ENCODE measurements at places on chromosomes 12 and 14.

DNA sequence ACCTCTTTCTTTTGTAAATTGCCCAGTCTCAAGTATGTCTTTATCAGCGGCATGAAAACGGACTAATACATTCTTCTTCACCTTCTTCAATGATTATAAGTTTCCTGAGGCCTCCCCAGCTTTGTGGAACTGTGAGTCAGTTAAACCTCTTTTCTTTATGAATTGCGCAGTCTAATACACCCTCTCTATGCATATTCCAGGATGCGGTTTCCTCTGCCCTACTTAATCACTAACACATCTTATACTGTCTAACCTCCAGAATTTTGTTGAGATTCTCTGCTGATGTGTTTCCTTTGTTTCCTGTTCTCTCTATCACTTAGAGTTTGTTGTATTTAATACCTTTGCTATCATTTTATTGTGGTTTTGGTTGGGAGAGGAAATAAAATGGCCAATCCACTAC lies 145.4 kb downstream of the AEBP2 start:
- no peak for DNase-seq

DNA sequence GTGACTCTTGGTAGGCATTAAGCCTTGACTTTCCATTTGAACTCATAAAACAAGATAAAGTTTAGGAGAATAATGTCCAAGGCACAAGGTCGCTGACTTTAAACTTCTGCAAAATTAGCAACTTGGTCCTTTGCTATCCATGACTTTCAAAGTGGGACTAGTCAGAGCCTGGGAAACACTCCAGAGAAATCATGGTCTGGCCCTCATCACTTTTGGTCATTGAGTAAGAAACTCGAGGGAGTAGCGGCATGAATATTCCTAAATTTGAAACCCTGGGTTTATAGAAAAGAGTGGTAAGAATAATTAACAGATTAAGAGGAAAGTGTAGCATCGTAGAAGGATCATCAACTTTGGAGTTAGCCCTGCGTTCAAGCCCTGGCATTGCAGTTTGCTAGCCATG lies 16.9 kb upstream of the APPL2 start:
- no peak for DNase-seq

DNA sequence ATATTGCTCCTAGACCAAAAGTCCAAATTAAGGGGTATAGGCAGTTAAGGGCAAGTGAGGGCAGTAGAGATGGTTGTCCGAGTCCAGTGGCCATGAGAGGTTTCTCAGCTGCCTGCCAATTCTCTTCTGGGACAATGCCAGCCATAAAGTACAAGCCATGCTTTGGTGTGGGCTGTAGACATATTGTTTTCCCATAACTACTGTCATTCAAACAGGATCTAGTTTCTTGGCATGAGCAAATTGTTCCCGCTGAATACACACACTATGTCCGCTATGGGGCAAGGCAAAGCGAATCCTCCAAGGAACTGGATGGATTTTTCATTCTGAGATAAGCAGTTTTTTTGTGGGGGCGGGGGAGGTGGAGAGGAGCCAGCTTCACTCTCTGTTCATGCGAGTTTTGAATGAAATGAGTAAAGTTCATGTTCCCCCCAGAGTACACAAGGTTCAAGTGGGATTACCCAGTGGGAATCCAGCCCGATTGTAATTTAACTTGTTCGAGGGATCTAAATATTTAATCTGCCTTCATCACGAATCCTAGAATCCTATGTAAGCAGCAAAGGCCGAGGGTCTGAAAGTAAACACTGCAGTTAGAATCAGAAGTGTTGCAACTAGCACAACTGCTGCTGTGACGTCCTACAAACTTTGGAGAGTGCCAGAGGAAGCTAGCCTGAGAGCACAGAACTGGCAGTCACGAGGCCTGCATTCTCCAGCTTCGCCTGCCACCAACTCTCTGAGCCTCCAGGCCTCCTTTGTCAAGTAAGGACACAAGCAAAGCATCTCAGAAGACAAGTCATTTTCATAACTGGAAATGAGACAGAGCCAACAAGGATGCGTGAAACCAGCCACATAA lies 137.0 kb downstream of the CRADD start:
- DNase-seq = no peak

- DNase-seq = no peak
These were observed 210.9 kb downstream of the ERC1 start for GRCh38 chr12:1201886-1202285.

- no peak for DNase-seq
These were observed 15.3 kb downstream of the VPS37B start for GRCh38 chr12:122880668-122881067.

- DNase-seq = peak; percentile 68
These were observed 14.0 kb upstream of the RACGAP1 start for GRCh38 chr12:50039151-50039835.

DNA sequence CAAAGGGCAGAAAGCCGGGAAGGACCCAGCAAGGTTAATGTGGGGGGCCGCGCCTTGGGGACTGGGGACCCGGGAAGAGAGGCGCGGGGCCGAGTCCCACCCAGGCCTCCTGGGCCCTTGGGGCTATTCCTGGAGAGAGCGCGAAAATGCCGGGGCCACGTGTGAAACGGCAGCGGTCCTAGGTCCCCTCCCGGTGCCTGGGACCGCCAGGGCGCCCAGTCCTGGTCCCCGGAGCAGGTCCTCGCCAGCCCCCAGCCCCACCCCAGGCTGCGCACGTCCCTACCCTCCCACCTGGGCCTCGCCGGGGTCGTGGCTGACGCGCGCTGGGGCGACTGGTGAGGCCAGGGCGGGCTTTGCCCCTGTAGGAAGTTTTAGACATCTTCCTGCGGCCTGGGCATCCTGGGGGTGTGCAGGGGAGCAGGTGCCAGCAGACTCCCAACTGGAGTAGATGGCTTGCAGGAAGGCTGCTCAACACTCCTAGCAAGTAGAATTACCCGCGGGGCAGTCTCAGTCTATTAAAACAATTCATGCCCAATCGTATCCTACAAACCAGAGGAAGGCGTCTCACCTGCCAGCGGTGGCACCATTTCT lies 708 bp downstream of the FAR2 start:
- DNase-seq = no peak

GRCh38 chr12:113500782-113501311 lies 29.2 kb upstream of the LHX5 start:
- no peak for DNase-seq

- no peak for DNase-seq
These were observed 387.8 kb downstream of the SOX5 start for GRCh38 chr12:23561364-23562345.

GRCh38 chr12:93540466-93540865 lies 32.0 kb upstream of the SOCS2 start:
- DNase-seq = no peak

DNA sequence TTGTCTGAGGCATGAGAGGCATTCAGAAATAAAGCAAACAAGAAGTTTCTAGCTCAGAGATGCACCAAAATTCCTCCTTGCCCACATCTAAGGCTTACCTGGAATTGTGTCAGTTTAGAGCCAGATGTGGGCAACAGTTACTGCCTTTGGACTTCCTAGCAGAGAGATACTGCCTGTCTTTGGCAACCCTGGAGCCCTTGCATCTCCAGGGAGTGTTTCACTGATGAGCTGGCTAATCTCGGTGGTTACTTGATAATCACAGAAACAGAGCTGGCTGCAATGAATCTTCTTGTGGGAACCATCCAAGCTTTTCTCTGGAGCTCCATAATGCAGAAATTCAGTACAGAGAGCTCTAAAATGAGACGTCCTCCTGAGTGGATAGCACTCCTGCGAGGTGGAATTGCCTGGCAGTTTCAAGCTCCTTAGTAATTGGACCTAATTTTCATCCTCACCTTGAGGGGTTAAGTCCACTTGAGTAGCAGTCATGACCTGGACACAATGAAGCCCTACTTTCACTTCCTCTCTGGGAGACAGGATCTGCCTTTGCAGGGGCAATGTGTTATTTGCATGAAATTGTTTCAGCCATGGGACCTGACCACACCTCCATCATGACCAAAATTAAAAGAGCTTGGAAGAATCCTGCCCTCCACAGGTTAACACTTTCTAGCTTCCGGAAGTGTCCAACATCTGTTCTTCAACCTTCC lies 108.8 kb upstream of the ARHGAP5 start:
- no peak for DNase-seq

DNA sequence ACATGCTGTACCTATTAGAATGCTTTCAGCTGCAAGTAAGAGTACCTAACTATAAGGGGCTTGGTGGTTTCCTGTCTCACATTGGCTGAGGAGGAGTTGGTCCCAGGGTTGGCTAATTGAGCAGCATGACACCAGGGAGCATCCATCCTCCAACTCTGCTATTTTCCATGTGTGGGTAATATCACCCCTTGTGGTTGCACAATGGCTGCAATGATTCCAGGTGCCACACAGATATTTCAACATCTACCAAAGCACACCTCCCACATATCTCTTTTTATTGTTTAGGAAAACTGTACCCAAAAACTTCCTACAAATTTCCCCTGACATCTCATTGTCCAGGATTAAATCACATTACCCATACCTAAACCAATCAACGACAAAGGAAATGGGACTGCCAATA lies 118.0 kb upstream of the EEA1 start:
- DNase-seq = no peak

GRCh38 chr12:28234444-28234843 lies 44.2 kb downstream of the CCDC91 start:
- DNase-seq = no peak

DNA sequence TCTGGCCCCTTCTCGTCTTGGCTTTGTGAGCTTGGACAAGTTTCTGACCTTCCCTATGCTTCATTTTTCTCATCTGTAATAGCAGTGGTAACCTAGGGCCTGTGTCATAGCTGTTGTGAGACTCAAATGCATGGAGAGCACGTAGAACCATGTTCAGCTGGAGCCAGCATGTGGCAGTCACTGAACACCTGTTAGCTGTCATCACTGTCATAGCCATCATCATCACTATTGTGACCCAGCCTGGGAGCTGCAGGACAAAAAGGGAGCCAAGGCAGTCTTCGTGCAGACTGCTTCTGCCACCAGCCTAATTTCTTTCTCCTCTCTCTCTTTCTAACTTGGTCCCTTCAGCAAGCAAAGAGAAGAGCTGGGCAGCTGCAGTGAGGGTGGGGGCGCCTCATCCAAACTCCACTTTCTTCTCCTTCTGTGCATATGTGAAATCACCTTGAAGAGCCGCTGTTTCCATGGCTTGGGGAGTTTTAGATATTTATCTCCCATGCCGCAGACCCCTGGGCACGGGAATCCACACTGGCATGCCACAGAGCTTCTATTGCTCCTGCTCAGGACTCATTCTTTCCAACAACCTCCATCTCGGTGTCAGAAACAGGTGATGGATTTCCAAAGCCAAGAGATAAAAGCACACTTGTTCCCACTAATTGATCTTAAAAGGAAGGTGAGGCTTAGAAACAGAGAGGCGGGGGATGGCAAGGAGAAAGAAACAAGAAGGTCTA lies 87.0 kb downstream of the SRRM4 start:
- DNase-seq = no peak

DNA sequence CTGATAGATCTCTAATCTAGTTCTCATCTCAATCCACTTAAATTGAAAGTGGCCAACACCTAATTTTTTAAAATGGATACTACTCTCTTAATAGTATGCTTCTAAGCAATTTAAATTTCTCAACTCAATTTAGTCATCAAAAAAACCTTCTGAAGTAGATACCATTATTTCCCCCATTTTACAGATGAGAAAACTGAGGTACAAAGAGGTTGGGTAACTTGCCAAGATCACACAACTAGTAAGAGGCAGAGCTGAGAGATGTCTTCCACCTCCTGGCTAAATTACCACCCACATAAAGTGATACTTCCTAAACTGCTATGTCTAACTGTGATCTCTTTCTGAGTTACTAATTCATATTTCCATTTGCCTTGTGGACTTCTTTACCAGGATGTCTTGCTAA lies 6.6 kb downstream of the EXOC5 start:
- no peak for DNase-seq

DNA sequence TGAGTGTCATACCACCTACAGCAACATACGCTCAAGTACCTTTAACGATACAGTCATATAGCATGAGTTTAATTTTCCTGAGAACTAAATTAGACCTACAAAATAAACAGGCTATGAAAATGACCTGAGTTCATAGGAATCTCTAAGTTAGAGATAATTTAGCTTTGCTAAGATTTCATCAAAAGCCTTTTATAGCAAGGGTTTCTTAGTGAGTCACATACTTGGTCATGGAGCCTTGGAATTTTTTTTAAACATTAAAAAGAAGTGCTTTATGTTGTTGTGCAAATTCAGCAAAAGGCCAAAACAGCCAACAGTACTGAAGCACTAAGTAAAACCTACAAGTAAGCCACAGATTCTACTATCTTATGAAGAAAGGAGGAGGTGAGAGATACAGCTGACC lies 93.6 kb upstream of the FERMT2 start:
- DNase-seq = no peak

DNA sequence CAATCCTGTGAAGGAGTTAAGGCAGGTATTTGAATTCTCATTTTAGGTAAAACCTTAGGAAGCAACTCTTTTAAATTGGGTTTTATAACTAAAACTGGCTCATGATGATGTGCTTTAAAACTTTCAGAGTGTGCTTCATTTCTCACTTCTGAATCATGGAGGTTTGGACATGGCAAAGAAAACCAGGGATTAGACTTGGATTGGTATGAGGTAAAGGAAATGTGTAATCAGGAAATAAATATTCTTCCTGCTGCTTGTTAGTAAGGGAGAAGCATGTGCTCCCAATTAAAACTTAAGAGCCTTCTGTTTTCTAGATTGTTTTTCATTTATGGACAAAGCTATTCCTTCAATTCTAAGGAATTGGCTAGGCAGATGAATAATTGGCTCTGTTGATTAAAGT lies 57.4 kb downstream of the FBXO33 start:
- no peak for DNase-seq

- DNase-seq = no peak
These were observed 645 bp upstream of the KLHDC1 start for GRCh38 chr14:49692193-49692757.

DNA sequence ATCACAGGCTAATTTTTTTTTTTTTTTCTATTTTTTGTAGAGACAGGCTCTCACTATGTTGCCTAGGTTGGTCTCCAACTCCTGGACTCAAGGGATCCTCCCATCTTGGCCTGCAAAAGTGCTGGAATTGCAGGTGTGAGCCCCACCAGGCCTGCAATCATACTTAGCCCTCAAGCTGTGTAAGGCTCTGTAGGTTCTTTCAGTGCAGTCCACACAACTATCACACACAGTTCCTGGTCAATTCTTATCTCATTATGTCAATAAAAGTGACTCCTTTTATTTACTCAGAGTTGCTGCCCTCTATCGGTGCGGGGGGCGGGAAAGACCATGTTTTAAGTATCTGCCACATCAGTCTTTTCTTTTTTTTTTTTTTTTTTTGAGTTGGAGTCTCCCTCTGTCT lies 29.0 kb downstream of the SLC2A3 start:
- no peak for DNase-seq

GRCh38 chr12:132904718-132905328 lies 17.4 kb upstream of the CHFR start:
- peak; percentile 80 for DNase-seq

All from muscle of arm (tissue), 14 donors.